ENCODE measurements at places on chromosomes 2 and 18.

GRCh38 chr2:80887841-80888378, 583.4 kb upstream of the LRRTM1 start:
- H3K27ac ChIP-seq: peak overlapping the region; percentile 79
- H3K27me3 ChIP-seq: no peaks in the 10 kb centered on the region
- H3K4me3 ChIP-seq: no peak overlapping the region
- H3K36me3 ChIP-seq: no peaks in the 10 kb centered on the region

DNA sequence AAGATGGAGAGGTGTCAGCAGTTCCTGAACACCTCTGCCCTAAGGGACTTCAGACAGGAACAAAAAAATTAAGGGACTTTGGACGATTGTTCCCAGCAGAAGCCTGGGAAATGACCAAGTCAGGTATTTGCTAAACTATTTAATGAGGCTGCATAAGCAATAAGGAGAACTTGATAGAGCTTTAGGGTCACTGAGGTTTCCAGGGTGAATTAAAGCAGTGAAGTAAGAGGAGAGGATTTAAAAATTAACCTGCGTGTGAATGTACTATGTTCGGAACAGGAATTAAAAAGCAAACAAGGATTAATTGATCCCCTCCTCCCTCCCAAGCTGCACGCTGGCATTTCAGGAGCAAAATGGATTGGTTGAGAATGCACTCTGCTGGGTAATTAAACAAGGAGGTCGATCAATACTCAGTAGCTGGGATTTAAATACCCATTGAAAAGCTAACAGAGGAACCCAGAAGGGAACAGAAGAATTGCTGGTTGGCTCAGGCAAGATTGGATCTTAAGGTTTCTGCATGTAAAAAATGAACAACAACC, 157.2 kb downstream of the RNF152 start:
- no peak for DNase-seq
- peaks cover 35% of the 10 kb centered on the region for H3K4me1 ChIP-seq
- no peak overlapping the region for H3K27ac ChIP-seq
- no peaks in the 10 kb centered on the region for H3K36me3 ChIP-seq
- peaks cover 10% of the 10 kb centered on the region for H3K27me3 ChIP-seq
- no peak overlapping the region for H3K4me3 ChIP-seq

GRCh38 chr2:95573866-95574265, 17.9 kb upstream of the TRIM43 start:
- no peaks in the 10 kb centered on the region for H3K36me3 ChIP-seq
- peaks cover 13% of the 10 kb centered on the region for H3K4me1 ChIP-seq
- H3K27me3 ChIP-seq: peaks cover 11% of the 10 kb centered on the region
- no peak for DNase-seq

- H3K36me3 ChIP-seq: no peaks in the 10 kb centered on the region
- peak overlapping the region; percentile 83 for H3K27ac ChIP-seq
- no peak overlapping the region for H3K4me3 ChIP-seq
- DNase-seq: no peak
- H3K4me1 ChIP-seq: peaks cover 53% of the 10 kb centered on the region
These were observed 42.9 kb downstream of the AGAP1 start for GRCh38 chr2:235536711-235537110.

- no peak overlapping the region for H3K4me3 ChIP-seq
- no peak for DNase-seq
- peaks cover 8% of the 10 kb centered on the region for H3K27me3 ChIP-seq
- H3K36me3 ChIP-seq: peaks cover 15% of the 10 kb centered on the region
- H3K4me1 ChIP-seq: peaks cover under 1% of the 10 kb centered on the region
These were observed 8.9 kb upstream of the THUMPD2 start for GRCh38 chr2:39787950-39788349.

DNA sequence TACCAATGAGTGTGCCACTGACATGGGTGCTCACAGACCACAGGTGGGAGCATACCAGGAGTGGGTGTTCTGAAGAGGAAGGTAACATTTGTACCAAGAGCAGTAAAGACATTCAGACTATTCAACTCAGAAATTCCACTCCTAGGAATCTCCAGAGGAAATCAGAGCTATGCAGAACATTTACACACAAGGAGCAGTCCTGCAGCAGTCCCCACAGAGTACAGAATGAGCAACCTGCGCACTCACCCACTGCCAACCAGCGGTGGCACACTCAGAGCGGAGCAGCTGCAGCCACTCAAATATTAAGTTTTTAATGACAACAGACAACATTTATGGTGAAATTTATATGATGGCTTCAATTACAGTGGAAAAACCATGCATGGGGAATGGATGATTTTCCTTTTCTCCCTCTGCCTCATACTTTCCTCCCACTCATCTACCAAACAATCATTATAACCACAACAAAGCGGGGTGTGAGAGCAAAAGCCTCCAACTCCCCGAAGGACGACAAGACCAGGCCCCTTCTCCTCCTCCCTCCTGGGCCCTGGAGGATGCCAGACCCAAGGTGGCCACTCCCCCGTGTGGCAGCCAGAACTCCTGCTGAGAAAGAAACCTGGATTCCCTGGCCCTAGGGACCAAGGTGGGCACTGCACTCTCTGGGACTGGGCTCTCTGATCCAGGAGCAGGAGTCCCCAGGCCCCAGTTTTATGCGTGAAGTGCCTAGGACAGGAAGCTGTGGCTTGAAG, 5.4 kb downstream of the HS6ST1 start:
- H3K4me3 ChIP-seq: no peak overlapping the region
- H3K36me3 ChIP-seq: peaks cover 6% of the 10 kb centered on the region
- DNase-seq: no peak
- H3K27me3 ChIP-seq: peaks cover 26% of the 10 kb centered on the region
- peaks cover 63% of the 10 kb centered on the region for H3K4me1 ChIP-seq

DNA sequence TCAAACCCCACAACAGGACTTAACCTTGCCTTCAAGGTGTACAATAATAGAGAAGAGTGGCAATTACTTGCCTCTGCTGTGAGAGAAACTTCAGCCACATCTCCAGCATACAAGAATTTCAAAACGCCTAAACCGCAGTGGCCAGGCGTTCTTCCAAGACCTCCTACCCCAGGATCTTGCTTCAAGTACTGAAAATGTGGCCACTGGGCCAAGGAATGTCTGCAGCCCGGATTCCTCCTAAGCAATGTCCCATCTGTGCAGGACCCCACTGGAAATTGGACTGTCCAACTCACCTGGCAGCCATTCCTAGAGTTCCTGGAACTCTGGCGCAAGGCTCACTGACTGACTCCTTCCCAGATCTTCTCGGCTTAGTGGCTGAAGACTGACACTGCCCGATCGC, 2.8 kb upstream of the CYB5A start:
- no peak for DNase-seq
- peaks cover 9% of the 10 kb centered on the region for H3K4me1 ChIP-seq
- peaks cover 4% of the 10 kb centered on the region for H3K36me3 ChIP-seq

DNA sequence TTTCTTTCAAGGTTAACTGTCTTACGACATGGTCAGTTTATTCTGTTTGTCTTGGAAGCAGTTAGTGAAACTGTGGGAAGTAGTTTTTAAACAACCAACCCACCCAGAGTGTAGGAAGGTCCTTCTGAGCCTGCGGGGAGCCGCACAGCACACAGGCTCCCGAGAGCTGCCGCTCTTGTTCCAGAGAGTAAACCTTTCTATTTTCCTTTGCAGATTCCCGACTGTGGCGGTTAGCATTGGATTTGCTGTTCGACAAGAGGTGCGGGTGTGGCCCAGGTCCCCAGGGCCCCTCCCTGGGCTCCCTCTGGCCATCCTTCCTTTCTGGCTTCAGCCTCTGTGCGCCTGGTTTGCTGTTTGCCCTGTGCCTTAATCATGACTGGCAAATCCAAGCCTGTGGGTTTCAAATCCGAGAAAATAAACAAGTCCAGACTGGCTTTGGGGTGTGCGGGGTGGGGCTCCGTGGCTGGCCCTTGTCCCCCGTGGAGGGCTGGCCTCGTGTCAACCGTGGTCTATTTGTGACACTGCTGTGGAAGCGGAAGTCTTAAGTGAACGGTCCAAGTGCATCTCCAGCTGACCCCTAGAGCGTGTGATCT, 30.7 kb downstream of the IMPA2 start:
- peaks cover 4% of the 10 kb centered on the region for H3K27me3 ChIP-seq
- peaks cover 64% of the 10 kb centered on the region for H3K4me1 ChIP-seq
- H3K36me3 ChIP-seq: peaks cover 37% of the 10 kb centered on the region
- H3K4me3 ChIP-seq: no peak overlapping the region
- DNase-seq: no peak

- DNase-seq: no peak
- H3K36me3 ChIP-seq: no peaks in the 10 kb centered on the region
- H3K4me1 ChIP-seq: peaks cover 15% of the 10 kb centered on the region
- no peaks in the 10 kb centered on the region for H3K27me3 ChIP-seq
- no peak overlapping the region for H3K27ac ChIP-seq
These were observed 48.7 kb downstream of the SOWAHC start for GRCh38 chr2:109662889-109663288.

GRCh38 chr2:231235217-231235616, 36.8 kb downstream of the ARMC9 start:
- peaks cover 20% of the 10 kb centered on the region for H3K36me3 ChIP-seq
- DNase-seq: no peak
- H3K4me1 ChIP-seq: no peaks in the 10 kb centered on the region
- H3K27ac ChIP-seq: no peak overlapping the region
- no peaks in the 10 kb centered on the region for H3K27me3 ChIP-seq

DNA sequence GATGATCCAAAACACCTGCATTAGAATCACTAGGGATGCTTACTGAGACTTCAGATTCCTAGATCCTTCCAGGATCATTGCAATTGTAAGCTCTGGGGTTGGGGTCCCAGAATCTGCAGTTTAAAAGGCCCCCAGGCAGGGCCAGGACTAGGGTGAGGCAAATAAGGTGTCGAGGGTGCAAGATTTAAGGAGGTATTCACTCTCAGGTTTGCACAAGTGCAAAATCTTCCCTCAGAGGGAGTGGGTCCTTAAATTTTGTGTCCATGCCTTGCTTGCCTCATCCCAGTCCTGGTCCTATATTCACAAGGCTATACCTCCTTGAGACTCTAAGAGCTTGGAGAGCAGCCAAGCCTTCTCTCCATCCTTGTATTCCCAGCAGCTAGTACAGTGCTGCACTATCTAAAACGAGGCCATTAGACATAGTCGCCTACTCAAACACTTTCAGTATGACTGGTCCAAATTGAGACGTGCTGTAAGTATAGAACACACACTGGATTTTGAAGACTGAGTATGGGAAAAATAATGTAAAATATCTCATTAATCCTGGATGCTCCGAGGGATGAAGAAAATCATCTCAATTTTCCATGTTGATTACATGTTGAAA, 31.6 kb upstream of the MREG start:
- peaks cover 29% of the 10 kb centered on the region for H3K36me3 ChIP-seq
- H3K4me1 ChIP-seq: no peaks in the 10 kb centered on the region
- no peak for DNase-seq
- H3K4me3 ChIP-seq: no peak overlapping the region
- no peaks in the 10 kb centered on the region for H3K27me3 ChIP-seq

All from nephron progenitor cell (in vitro differentiated cells).